ENCODE measurements at places on chromosomes 16 and 17.

DNA sequence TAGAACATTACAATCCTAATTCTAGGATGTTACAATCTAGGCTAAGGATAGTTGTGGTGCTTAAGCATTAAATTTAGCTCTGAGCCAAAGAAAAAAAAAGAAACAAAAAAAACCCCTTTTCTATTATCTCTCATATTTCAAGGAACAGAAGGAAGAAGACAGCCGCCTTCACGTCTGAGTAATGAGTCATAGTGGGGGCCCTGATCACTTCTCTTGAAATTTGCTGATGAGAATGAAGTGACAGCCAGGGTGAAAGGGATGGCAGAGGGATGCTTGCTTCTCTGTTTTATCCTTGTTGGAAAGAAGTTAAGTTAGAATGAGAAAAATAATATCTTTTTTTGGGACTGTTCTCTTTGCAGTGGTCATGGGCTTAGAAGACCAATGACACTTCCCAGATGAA is 82.6 kb upstream of the MPHOSPH6 start:
- no peak for DNase-seq

DNA sequence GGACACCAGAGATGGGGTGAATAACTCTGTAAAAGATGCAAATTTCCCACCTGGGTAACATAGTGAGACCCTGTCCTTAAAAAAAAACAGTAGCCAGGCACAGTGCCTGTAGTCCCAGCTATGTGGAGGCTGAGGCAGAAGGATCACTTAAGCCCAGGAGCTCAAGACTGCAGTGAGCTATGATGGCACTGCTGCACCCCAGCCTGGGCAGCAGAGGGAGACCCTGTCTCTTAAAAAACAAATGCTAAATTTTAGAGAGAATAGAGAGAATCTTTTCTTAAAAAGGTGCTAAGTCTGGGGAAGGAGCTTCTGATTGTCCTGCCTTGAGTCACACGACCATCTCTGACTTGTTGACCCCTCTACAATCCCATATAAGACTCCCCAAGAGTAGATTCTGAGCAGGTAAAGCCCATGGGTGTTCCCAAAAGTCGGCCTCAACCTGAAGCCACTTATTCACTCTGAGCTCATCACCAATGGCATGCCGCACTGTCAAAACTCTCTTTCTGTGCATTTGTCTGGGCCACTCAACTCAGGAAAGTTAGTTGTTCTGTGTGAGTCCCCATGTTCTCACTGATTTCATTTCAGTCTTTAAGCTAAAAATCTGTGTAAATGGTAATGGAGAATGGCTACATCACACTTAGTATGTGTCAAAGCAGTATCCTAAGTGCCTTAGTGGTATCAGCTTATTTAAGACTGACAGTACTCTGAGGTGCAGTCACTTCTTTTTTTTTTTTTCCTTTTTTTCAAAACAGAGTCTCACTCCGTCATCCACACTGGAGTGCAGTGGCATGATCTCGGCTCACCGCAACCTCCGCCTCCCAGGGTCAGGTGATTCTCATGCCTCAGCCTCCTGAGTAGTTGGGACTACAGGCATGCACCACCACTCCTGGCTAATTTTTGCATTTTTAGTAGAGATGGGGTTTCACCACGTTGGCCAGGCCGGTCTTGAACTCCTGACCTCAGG is 41.6 kb downstream of the PRKCB start:
- DNase-seq: no peak

GRCh38 chr17:65896889-65897288 is 295.0 kb downstream of the CEP112 start:
- DNase-seq: peak; percentile 96

DNA sequence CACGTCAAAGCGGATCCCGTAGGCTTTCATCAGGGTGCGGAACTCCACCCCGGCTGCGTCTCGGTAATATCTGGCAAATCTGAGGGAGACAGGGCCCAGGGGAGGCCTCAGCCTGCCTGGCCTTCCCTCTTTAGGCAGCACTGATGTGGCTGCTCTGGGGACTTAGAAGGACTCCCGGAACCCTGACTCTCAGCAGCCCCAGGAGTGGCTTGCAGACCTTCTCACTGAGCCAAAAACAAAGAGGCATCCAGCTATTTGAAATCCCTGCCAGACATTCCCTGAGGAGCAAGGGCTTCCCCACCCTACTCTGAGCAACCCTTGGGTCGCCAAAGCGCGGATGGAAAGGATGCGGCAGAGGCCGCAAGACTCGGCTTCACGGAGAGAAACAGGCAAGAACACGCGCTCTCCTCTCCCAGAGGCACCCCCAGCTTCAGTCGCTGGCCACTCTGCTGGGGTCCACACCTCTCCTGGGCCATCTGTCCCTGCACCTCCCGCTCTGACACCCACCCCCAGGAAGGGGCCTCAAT is 7.9 kb downstream of the P2RX5 start:
- DNase-seq: no peak

- no peak for DNase-seq
Observed at GRCh38 chr17:77839698-77840512, 118.6 kb upstream of the TNRC6C start.

DNA sequence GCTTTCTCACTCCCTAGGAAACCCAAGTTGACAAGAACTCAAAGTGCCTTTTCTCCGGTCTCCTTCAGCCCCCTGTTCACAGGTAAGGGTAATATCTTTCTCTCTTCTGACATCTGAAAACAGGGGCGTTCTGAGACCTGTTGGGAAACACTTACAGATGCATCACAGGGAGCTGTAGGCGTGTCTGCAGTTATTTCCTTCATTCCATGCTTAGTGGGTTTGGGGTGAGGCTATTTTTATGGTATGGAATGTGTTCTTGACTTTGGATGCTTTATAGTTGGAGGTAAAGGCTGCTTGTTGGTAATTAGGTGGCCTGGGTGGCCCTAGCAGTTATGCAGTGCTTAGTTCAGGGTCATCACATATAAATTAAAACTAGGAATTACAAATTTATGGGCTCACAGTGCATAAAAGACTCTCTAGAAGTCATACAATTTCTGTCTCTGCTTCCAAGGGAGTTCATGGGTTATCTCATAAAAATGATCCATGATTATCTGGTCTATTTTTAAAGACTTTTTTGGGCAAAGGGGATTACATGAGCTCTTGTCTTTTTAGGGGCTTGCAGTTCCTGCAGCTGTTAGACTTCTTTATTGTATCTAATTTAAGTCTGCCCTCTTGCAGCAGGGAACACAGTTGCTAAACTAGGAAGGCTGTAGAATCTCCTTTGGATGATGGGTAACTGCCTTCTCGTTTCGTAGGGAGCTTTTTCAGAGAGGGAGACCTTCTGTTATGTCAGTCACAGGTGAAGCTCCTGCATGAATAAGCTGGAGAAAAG is 10.2 kb downstream of the SOCS7 start:
- no peak for DNase-seq

DNA sequence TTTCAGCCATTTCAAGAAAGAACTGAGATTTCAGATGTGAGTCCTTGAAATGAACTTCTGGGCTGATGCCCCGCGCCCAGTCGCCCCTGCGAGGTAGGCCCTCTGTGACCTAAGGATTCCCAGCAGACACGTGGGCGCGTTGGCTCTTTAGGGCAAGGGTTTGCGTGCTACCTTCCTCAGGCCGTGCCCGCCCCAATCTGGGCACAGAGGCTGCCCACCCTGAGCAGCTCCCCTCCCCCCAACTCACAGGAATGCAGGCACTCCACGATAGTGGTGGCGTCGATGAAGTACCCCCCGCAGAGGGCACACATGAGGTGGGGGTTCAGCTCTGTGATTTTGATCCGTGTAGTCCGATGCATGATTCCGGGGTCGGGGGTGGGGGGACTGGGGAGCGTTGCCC is 8.1 kb downstream of the PCGF2 start:
- DNase-seq: no peak

DNA sequence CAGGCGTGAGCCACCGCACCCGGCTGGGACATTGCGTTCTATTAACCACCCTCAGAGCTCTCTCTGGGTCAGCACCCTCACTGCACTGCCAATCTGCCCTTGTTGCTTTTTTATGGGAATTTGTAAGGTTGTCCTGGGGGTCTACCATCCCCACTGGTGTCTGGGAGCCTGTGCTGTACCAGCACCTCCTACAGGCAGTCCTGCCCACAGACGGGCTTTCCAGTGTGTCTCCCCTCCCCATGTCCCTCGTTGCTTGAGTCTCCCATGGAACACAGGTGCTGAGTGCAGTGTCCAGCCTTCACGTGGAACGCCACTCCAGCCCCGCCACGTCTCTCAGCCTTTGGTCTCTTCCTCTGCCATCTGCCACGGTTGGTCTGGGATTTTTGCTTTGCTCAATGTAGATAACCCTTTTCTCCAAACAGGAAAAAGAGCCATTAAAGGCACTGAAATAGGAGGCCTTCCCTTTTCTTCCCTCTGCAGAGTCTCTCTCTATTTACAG is 68.0 kb upstream of the CBX4 start:
- no peak for DNase-seq

DNA sequence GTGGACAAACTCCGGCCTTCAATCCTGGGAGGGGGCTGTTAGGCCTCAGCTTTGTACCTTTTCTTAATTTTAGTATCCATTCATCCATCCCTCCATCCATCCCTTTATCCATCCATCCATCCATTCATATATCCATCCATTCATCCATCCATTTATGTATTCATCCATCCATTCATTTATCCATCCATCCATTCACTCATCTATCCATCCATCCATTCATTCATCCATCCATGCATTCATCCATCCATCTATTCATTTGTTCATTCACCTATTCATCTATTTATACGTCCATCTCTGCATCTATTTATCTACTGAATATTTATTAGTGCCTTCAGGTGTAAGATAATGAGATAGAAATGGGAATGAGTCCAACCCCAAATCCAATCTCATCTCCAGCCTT is 26.0 kb upstream of the MMP2 start:
- DNase-seq: no peak

GRCh38 chr16:74030000-74030706 is 266.5 kb upstream of the PSMD7 start:
- DNase-seq: peak; percentile 9

DNA sequence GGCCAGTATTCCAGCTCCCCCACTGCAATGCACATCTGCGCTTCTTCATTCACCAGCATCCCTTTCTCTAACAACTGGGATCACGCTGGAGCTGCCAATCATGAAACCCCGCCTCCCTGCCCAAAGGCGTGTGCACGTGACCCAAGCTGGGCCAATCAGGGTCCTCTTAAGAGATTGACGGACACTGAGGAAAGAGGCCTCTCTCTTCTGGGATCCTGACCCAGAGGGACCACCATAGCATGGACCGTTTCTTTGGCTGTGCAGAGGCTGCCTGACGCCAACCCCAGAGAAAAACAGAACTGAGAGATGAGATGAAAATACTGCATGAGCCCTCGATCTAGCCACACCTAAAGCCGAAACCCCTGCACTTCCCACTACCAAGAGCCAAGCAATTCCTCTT is 32.0 kb downstream of the COTL1 start:
- peak; percentile 14 for DNase-seq

GRCh38 chr17:38897671-38898290 is 27.6 kb upstream of the LASP1NB start:
- no peak for DNase-seq

DNA sequence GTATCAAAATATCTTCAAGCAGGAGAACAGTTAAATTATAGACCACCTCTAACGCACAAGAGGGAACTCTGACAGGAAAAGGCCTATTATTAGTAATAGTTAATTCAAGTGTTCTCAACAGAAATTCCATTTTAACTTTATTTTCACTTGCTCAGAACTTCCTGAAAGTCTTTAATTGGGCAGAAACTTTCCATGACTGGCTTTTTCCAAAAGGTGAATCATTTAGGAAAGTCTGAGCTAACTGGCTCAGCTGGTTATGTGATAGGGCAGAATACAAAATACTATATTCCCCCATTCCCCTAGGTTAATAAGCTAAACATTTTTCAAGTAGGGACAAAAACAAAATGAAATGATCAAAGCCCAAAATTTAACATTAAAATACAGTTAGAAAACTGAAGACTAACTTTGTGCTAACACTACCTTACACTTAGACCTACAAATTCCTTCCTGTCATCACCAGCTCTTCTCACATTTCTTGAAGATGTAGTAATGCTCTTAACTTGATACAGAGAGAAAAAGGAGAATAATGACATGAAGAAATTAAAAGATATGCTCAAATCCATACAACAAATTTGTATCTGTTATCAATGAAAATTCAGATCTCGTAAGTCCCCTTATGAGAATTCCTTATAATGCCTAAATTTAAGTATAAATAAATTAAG is 31.0 kb downstream of the CFDP1 start:
- DNase-seq: no peak

DNA sequence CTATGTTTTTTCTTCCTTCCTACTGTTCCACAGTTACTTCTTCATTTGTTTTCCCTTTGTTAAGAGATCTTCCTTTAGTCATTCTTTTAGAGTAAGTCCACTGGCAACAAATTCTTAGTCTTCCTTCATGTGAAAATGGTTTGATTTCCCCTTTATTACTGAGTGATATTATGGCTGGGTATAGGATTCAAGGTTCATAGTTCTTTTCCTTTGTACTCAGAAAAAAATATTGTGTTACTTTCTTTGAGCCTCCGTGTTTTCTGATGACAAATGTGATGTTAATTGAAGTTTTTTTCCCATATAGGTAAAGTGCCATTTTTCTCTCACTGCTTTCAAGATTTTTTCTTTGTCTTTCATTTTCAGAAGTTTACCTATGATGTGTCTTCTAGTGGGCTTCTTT is 283.1 kb upstream of the TBX2 start:
- no peak for DNase-seq

DNA sequence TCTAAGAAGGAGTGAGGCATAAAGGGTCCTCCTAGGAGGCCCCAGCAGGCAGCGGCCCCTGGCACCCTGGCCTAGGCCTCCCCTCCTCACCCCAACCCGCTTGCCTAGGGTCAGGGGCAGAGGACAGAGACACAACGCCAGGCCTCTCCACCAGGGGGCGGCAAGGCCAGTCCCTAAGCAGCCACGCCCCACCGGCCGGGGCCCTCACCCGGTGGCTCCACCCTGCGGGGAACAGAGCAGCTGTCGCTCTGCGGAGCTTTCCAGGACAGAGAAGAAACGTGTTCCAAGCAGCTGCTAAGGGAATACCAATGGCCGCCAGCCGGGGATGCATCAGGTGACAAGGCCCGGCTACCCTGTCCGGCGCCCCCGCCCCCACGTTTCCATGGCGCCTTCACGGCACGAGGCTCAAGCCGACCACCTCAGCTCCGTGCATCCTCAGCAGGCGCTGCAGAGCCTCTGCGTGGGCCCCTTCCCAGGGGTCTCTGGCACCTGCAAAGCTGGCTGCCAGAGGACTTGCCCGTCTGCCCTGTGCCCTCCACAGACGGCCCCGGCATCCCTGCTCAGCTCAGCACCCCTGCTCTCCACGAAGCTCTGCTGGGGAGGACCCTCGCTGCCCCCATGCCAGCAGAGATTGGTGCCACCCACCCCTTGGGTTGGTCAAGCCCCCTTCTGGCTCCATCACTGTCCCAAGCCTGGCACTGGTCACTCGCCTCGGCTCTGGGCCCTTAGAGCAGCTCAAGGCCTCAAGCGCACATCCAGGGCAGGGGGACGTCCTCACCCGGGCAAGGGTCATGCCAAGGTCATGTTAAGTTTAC is 5.6 kb downstream of the ZNF598 start:
- peak; percentile 97 for DNase-seq

DNA sequence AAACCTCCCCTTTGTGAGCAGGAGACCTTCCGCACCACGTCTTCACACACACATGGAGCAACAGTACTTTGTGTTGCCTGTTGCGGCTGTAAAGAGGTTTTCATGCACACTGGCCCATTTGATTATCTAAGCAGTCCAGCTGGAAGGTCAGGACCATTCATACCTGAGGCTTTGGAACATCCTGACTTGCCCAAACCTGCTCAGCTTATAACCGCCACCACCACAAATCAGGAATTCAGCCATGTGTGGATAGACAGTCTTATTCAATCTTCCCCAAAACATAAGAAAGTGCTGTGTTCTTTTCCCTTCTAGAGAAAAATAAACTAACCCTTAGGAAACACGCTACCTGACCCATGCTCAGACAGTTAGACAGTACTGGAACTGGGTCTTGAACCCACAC is 81.6 kb upstream of the XYLT1 start:
- DNase-seq: no peak

Data from DMS53 (cell line).